NCI-H1105 (cell line): ENCODE measurements at places on chromosomes 5 and 9.

GRCh38 chr5:149264439-149265067, 7.1 kb upstream of the AFAP1L1 start:
- DNase-seq, result peak; percentile 28

DNA sequence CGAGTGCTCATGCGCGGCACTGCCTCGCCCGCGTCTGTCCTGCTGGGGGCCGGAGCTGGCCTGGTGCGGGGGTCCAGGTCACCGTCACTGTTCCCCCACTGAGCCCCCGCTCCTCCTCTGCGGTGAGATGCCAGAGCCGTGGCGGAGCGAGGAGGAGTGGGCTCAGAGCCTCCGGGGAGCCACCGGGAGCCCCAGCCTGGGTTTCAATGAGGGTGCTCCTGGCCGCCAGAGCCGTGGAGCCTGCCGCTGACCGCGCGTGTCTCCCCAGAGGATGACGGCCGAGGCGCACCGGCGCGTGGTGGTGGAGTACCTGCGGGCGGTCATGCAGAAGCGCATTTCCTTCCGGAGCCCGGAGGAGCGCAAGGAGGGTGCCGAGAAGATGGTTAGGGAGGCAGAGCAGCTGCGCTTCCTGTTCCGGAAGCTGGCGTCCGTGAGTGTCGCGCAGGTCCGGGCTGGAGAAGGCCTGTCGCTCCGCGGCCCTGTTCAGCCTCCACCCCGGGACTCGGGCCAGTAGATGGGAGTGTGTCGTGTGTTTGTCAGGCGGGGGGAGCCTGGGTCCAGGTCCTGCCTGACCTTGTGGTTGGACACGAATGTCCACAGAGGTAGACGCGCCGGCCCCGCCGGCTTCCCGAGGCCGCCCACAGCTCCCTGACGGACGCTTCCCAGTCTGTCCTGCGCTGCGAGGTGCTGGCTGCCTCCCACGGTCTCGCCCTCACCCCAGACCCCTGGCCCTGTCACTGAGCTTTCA, 22.0 kb downstream of the EXOC3 start:
- DNase-seq, result no peak

- DNase-seq, result no peak
Measured at GRCh38 chr9:91572044-91572443, 148.4 kb upstream of the NFIL3 start.

DNA sequence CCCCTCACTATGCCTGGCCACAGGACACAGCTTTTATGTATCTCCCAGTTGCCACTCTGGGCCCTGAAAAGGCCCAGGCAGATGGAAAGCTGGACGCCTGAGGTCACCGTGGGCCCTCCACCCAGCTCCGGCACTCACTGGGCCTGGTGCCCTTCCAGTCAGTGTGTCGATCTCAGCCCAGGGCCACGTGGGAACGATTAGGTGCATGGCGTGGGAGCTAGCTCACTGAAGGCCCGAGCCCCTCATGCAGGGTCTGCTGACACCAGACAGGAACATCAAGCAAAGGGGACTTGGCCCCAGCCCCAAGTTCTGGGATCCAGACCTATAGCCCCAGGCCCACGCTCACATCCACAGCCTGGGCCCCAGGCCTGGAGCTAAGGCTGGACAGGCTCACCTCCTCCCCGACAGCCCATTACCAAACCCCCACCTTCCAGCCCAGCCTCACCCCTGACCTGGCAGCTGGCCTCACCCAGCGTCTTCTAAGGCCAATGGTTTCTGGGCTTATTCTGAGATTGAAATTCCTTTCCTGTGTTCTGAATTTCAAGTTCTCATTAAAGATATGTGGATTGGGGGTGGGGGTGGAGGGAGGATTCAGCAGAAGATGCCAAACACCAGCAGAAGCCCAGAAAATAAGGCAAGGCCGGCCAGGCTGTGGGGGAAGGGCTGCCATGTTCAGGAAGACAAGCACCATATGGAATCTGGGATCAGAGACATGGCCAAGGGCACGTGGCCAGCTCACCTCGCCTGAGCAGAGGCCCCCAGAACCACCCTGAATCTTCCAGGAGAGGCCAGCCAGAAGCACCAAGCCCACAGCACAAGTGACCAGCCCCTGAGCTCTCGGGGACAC, 74.5 kb downstream of the ADAMTS2 start:
- no peak for DNase-seq

DNA sequence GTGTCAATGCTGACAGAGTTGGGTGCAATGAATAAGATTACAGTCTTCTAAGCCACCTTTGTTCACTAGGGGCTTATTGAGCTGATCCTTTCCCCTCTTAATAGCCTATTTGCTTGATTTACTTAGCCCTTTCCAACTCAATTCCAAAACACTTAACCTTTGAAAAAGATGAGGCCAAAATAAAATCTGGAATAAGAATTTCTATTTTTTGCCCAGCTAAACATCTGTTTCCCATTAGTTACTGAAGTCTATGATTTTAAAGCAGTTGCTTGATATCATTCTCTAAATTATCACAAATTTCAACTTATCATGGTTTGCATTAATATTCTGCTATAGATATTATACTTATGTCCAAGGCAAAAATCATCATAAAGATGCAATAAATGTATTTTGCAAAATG, 1272.0 kb upstream of the ACO1 start:
- DNase-seq, result no peak

DNA sequence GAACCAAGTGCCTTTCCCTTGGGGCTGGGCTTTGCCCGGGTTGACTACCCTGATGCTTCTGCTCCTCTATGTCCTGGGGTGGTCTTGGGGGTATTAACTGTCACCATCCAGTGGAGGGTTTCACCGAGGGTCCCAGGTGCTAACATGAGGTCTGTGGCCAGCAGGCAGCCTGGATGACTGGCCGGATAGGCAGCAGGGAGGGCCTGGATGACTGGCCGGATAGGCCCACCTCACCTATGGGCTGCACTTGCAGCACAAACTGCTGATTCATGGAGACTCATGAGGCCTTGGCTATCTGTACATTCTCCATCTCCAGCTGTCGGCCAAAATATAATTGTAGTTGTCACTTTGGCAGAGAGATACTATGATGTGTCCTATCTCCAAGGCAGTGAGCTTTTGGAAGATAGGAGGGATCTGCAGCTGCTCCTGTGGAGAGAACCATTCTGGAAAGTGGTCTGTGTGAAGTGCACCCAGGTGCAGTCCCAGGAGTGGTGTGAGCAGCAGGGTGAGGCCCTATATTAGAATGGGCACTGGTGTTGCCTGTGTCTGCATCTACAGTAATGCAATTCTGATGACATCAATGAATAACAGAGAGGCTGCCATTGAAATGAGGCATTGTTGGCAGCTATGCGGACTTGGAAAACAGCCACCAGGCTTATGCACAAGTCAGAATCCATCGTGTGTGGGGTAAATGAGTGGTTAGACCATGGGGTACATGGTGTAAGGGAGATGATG, 26.3 kb upstream of the CDKN2AIPNL start:
- DNase-seq, result no peak

GRCh38 chr9:129558063-129558550, 62.8 kb downstream of the C9orf50 start:
- DNase-seq, result no peak

- no peak for DNase-seq
Measured at GRCh38 chr9:6733831-6734230, 23.9 kb upstream of the KDM4C start.

DNA sequence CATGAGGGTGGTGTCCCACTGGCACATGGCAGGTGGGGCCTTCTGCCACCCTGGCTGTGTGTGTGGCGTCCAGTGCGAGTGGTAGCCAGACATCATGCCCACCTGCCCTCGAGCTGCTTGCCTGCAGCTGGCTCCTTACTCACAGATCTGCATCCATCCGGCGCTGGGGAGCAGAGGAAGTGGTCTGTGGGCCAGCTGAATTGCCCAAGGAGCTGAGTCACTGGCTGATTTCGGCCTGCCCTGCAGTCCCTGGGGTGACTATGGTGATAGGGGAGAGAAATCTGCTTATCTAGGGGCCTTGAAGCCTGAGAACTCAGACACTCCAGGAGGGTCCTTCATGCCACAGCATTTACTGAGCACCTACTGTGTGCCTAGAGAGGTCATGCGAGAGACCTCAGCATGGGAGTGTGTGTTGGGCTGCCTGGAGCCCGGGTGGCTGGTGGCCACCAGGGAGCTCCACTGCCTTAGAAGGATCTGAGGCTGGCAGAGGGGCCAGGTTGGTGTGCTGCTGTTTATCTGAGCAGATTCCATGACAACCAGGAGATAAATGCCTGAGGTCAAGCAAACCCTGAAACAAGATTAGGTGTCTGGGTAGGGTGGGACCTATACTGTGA, 57.1 kb downstream of the SLC22A5 start:
- no peak for DNase-seq

DNA sequence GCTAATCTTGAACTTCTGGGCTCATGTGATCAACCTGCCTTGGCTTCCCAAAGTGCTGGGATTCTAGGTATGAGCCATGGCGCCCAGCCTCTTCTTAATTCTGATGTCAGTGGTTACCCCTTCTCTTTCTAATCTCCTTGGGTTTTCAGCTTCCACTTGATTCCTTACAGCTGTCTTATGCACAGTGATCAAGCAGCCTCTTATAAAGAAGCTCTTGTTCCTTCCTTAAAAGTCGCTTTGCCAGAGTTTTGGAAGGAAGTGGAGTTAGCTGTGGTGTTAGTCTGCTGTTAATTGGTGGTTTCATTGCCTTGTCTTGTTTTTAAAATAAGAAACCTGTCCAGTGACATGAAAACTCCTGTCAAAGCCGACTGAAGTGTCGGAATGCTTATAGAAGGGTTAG, 128.1 kb upstream of the CACNA1B start:
- no peak for DNase-seq

- DNase-seq, result no peak
Measured at GRCh38 chr5:124628721-124629596, 117.5 kb downstream of the ZNF608 start.

GRCh38 chr5:160291467-160291866, 20.9 kb downstream of the CCNJL start:
- no peak for DNase-seq
